ENCODE measurements at places on chromosomes 1 and 21.

DNA sequence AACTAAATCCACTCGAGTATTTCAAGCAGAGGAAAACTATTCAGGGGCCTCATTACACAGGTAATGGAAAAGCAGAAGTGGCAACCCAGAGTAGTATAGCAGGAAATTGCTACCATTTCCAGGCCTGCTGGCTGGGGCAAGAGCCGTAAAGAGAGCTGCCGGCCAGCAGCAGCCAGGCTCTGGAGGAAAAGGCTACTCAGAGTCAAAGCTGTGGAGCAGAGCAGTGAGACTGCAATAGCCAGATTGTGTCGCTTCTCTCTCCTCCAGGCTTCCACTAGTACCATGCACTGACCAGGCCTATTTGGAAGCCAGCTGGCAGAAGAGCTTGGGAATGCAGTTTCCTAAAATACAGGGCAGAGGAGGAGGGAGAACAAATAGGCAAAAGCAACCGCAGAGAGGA, 155.5 kb downstream of the OMA1 start:
- no peak for DNase-seq

DNA sequence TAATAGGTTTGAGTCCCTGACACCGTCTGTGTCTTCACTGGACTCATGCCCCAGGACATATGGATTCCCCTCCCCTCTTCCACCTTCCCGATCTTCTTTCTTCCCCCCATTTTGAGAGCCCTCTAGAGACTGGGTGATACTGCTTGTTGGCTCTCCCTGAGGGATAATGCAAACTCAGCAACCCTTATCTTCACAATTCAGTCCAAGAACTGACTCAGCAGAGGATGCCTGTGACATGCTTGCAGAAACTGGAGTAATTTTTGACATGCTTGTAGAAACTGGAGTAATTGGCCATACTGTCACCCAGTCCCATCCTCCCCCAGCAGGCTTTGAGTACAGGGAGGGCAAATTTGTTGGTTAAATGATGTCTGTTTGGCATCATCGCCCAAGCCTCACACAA, 127.6 kb upstream of the CTTNBP2NL start:
- no peak for DNase-seq

DNA sequence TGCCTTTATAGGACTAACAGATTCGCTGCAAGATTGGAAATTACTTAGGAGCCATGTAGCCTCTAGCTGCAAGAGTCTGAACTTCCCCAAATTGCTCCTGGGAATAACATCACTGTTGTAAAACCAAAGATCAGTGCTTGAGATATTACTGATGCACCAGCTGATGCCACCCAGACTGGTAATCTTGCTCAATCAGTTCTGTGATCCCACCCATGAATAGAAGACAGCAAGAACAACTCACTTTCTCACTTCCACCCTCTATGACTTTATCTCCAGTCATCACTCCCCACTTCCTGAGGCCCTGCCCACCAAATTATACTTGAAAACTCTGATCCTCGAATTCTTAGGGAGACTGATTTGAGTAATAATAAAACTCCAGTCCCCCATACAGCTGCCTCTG, 1011.1 kb downstream of the PLA2G4A start:
- DNase-seq = no peak

DNA sequence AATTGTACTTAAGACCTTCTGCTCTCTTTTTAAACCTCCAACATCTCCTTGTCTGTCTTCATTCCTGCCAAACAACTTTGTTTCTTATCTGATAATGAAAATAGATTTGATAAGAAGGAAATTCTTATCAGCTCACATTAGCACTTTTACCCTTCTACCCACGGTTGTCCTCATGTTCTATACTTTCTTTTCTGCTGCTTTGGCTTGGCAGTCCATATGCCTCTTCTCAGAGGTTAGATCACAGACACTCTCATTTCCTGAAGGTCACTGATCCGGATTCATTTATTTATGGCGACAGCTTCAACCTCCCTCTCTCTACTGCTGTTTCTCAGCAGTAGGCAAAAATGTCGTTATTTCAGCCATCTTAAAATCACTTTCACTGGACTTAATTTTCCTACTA, 2015.8 kb downstream of the NCAM2 start:
- no peak for DNase-seq

DNA sequence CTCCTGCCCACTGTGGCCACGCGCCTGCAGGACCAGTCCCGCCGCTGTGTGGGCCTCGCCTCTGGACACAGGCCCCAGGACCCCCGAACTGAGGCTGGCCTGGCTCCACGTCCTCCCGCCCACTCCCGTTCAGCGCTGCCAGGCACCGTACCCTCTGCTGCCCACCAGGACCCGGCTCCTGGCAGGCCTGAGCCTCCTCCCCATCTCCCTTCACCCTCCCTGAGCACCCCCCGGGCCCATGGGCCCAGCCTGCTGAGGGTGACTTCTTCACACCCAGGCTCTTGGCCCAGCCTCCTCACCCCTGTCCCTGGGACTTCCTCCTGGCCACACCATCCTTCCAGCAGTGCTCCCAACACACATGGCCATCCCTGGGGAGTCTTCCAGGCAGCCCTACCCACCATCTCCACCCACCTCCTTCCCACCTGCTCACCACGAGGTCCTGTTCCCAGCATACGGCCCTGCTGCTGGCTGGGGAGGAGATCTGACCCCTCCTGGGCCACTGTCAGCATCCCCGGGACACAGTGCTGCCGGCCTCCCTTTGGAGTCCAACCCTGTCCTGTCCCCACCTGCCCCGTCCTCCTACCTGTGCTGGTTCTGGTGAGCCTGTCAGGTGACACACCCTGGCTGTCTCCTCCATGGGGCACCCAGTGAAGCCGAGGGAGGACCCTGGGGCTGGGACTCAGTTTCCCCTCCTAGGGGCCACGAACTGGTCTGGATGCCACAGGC, 53.7 kb downstream of the SLX9 start:
- DNase-seq = no peak

GRCh38 chr1:77688939-77689338, 6.5 kb upstream of the ZZZ3 start:
- DNase-seq = no peak
